ENCODE measurements at places on chromosomes 3 and 15. TPM values are rescaled to one million over a fixed set of nuclear protein-coding genes. Genes with fewer than 3 reads are reported as not detected.

TGM5 gene
- not detected for total RNA-seq

C3orf20 gene
- total RNA-seq = not detected

SLC24A5 gene
- total RNA-seq = not detected

RFX7 gene
- total RNA-seq = 4.1 TPM

C3orf85 gene
- total RNA-seq = not detected

FOXB1 gene
- not detected for total RNA-seq

GCNT3 gene
- total RNA-seq = 0.27 TPM

PLS1 gene
- 0.99 TPM for total RNA-seq

RAB27A gene
- 27.7 TPM for total RNA-seq

EPHB1 gene
- 1.2 TPM for total RNA-seq

SLC9C1 gene
- 0.33 TPM for total RNA-seq

CYP8B1 gene
- not detected for total RNA-seq

STX19 gene
- total RNA-seq = not detected

TERC gene
- 124 TPM for total RNA-seq

INTS14 gene
- total RNA-seq = 31.7 TPM

GABRG3 gene
- not detected for total RNA-seq

PLSCR5 gene
- total RNA-seq = not detected

PTPN23 gene
- 14.3 TPM for total RNA-seq

TBC1D21 gene
- total RNA-seq = not detected

Data from fibroblast of the aortic adventitia (primary cell).